ENCODE measurements at places on chromosomes 4 and X.

- DNase-seq = no peak
These were observed 12.2 kb downstream of the NOCT start for GRCh38 chr4:139027776-139028175.

DNA sequence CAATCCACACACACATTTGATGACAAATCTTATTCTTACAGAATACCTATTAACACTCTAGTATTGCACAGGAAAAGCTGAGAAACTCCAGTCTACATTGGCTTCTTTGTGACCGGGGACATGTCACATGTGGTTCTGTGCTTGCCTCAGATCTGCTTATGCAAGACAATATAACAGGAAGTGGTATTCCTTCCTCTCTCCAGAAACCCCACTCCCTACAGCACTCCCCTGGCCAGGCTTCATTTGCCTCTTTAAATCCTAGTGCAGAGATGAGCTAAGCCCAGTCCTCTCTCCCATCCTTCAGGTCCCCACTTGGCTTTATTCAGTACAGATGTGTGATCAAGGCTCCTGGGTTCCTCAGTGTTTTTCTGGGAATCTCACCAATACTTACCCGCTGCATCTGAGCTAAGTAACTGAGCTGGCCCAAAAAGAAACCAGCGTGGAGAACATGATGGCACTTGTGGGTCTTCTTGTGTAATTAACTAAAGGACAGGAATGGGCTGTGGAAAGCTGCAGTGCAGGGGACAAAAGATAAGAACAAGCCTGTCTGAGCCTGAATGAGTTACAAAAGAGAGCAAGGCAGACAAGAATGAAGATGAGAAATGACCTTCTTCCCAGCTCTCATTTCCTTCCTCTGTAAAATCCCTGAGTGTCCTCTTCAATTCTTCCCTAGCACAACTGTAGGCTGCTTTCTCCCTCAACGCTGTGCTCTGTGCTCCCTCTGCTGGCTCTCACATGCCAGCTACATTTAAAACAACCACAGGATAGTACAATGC, 105.6 kb downstream of the HNRNPD start:
- peak; percentile 6 for DNase-seq

- DNase-seq = no peak
These were observed 25.3 kb downstream of the PITX2 start for GRCh38 chr4:110597582-110597981.

DNA sequence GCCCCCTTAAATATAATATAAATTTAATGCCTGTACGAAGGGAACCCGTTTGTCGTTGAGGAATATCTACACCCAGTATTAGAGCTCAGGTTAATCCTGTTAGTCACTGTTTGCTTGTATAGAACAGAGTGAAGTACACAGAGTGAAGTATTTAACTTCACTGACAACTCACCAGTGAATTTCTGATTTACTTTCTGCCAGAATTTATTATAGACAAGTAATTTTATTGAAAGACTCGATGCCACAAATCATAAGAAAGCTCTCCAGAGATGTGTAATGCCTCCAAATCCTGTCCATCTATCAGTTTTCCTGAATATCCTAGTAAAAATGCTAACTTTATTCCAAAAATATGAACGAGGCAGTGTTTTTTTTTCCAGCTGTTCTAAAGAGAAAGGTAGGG, 1.6 kb downstream of the GAB1 start:
- DNase-seq = no peak

DNA sequence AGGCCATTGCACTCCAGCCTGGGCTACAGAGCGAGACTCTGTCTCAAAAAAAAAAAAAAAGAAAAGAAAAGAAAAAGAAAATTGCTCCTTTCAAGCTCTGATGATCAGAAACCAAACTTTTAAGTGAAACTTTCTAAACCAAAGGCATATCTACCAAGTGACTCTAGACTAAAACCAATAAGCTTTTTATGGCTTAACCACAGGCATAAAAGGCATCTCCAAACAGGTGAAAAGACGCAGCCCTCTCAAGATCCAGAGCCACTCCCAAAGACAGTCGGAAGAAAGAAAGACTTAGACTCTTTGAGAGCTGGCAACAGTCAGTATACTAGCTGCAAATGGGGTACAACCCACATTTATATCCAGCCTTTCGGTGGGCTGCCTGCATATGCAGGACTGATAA, 117.1 kb upstream of the AP1S2 start:
- no peak for DNase-seq

GRCh38 chr4:3365326-3365725, 72.5 kb downstream of the RGS12 start:
- no peak for DNase-seq

GRCh38 chrX:38087594-38087993, 81.2 kb downstream of the SYTL5 start:
- DNase-seq = no peak

- no peak for DNase-seq
These were observed 161.0 kb downstream of the SHOX start for GRCh38 chrX:791479-792034.

DNA sequence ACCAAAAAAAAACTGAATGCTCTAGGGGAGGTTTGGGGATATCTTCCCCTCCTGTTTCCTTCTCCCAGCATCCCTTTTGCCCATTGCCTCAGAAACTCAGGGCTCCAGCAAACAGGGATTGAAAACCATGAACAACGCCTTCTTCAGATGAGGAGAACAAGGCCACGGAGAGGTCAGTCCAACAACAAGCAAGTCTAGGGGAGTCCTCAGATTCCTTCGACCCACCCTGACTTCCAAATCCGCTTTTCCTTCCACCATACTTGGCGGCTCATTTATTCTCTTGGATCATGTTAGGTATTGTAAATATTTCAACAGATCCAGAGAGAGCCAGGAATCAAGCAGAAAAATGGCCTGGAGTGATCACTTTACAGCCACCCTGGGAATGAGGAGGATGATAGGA, 21.9 kb downstream of the REELD1 start:
- no peak for DNase-seq

- DNase-seq = no peak
These were observed 15.4 kb upstream of the FHDC1 start for GRCh38 chr4:152920768-152921167.

- DNase-seq = no peak
These were observed 100.2 kb downstream of the PDLIM5 start for GRCh38 chr4:94551643-94552564.

DNA sequence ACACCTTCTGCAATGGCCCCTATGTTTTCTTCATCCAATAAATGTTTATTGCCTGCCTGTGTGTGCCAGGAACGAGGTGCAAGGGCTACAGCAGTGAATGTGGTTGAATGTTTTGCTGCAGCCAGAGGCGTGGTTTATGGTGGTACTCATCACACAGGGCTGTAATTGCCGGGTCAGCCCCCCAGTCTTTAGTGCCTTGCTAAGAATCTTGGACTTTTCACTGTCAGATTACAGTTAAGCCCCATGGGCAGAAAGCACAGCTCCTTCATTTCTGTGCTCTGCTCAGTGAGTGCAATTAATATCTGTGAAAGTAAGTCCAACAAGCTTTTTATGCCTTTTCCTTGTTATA, 67.8 kb downstream of the TAPT1 start:
- no peak for DNase-seq

GRCh38 chr4:139282065-139282720, 2.2 kb upstream of the MGARP start:
- DNase-seq = no peak

DNA sequence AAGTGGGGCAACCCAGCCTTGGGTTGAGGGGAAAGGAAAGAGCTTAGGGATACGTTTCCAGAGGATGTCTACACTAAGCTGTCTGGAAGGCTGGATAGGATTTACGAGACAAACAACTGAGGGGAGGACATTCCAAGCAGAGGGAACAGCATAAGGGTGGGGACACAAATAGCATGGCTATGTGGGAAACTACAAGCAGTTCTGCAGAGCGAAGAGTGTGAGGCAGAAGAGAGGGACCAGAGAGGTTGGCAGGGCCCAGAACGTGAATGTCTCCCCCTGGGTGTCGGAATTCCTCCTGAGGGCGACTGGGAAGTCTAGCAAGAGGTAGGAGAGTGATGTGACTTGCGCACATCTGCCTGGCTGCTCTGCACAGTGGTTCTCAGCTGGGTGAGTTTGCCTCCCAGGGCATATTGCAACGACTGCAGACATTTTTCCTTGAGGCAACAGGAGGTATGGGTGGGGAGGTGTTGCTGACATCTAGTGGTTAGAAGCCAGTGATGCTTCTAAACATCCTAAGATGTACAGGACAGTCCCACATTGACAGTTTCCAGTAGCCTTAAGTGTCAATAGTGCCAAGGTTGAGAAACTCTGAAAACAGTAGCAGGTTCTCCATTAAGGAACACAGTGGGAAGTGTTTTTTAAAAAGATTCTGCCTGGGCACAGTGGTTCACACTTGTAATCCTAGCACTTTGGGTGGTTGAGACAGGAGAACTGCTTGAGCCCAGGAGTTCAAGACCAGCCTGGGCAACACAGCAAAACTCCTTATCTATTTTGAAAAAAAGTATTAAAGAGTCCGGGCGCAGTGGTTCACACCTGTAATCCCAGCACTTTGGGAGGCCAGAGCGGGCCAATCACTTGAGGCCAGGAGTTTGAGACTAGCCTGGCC, 9.2 kb downstream of the NDUFA1 start:
- no peak for DNase-seq

- DNase-seq = no peak
These were observed 26.5 kb downstream of the MSL3 start for GRCh38 chrX:11784543-11784942.

DNA sequence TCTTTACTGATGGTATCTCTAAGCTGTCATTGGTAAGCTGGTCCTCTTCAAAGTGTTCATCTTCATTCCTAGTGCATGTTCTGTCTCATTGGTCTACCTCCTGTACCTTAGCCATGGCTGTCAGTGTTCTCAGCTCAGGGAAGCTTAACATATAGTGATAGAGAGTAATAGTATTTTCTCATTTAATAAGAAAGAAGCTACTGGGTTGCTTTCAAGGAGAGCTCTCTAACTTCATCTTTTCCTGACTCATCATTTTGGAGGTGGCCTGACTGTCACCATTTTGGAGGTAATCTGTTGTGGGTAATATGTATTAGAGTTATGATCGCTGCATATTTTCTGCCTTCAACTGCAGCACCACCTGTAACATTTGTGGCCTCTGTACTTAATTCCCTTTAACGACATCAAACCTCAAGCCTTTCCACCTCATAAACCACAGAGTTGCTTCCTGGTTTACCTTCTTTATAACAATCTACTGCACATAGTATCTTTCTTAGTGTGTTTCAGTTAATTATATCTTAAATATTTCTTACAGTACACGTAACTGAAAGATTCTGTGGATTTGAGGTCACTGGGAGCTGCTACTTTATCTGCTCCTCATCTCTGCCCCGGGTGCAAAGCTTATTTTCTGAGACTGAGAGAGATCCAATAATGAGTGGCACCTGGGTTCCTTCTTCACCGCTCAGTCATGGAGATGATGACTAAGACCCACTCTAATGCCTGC, 474.0 kb upstream of the TECRL start:
- DNase-seq = no peak

DNA sequence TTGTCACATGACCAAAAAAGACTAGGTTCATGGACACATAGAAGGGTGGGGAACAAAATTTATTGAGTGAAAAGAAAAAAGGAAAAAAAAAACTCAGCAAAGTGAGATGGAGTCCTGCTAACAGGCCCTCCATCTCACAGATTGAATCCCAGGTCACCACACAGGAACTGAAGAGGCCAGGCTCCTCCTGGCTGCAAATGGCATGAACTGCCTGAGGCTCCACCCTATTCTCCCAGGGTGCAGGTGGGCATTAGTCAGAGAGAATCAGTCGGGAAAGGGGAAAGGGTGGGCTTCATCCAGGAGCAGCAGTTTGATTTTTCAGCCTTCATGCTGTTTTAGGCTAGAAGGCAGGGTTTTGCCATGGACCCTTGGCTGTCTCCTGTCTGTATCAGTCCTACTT, 128.5 kb upstream of the GRID2 start:
- DNase-seq = no peak

- DNase-seq = no peak
These were observed 17.8 kb downstream of the PSAPL1 start for GRCh38 chr4:7416745-7417432.

GRCh38 chr4:30281986-30282385, 438.2 kb upstream of the PCDH7 start:
- DNase-seq = no peak

- no peak for DNase-seq
These were observed 63.4 kb upstream of the TMEM164 start for GRCh38 chrX:109939498-109939897.

DNA sequence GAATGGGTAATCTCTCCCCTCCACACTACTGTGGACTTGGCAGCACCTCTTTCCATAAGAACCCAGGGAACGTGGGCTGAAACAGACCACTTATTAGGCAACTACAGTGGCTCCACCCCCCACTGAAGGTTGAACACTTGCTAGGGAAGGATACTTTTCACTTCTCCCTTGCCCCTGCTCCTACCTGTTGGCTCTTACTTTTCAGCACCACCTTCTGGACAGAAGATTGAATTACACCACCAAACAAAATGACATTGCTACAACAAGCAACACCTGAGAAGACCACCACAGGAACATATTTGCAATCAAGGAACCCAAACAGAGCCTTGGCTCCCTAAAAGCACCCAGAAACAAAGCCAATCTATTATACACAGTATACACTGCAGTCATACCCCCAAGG, 132.1 kb upstream of the CXCL13 start:
- DNase-seq = no peak

DNA sequence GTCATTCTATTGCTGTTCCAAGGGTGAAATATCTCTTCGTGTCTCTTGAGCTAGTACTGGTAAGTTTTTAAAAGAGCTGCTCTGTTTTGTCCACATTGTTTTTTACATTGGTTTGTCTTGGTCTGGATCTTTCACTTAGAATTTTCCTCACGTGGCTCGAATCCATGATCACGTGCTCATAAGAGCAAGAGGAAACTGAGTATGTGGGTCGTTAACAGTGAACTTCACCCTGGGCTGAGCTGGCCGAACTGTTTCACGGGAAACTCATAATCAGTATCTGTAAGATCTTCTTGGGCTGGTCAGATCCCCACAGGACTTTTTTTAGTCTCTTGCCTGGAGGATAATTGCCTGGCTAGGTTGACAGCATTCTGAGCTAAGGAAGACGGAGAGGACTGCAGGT, 77.8 kb upstream of the HELT start:
- DNase-seq = no peak

Data from brain pericyte (primary cell).